ENCODE measurements at places on chromosomes 13 and 19. TPM values are rescaled to one million over a fixed set of nuclear protein-coding genes. Genes with fewer than 3 reads are reported as not detected.

KLK13 gene
- not detected for polyA plus RNA-seq

TRAPPC6A gene
- 21.4 TPM for polyA plus RNA-seq

ATXN8OS gene
- polyA plus RNA-seq, result 15.0 TPM

SMAD9 gene
- 8.5 TPM for polyA plus RNA-seq

FAM216B gene
- polyA plus RNA-seq, result not detected

GNG7 gene
- polyA plus RNA-seq, result 6.7 TPM

Measured in Purkinje cell (primary cell).